ENCODE measurements at places on chromosomes 4 and X.

DNA sequence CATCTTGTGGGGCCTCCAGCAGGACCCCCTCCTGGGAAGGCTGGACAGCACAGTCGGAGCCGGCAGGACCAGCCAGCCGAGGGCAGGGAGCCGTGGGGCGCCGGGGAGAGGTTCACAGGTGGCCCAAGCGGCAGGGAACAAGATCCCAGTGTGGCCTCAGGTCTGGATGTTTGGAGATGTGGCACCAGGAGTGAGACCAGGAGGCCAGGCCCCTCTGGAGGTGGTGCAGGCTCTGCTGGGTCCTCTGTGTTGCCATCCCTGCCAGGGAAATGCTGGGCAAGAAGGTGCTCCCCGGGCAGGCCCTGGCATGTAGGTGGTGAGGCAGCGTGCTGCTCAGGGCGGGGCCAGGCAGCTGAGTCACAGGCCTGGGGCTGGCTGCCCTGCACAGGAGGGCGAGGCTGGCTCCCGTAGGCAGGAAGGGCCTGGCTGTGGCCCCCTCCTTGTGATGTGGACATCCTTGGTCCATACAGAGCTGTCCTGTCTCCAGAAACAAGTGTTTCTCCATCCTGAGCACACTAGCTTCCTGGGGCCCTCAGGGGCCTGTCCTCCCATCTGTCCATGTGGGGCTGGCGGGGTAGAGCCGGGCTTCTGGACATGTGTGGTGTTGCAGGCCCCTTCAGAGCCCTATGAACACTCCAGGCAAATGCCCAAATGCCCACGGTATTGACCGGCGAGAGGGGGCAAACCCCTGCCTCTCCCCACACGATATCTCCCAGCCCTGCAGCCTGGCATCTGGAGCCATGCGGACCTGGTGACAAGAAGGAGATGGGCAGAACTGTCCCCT is 4.8 kb upstream of the HGFAC start:
- DNase-seq: no peak

DNA sequence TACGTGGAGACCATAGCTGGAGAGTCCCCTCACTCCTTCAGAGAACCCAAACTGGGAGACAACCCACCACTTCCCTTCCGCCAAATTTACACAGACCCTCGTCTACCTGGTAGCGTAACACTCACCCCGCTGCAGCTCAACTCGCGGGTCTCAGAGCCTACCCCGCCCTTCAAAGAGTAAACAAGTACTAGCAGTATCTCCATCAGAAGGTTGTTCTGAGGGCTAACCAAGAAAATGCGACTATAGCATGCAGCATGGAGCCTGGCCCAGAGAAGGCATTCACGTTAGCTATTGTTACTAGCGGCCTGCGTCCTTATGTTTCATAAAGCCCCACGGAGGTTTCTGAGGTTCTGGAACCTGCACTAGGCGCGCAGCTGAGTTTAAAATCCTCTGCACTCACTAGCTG is 531 bp upstream of the MANBA start:
- no peak for DNase-seq

DNA sequence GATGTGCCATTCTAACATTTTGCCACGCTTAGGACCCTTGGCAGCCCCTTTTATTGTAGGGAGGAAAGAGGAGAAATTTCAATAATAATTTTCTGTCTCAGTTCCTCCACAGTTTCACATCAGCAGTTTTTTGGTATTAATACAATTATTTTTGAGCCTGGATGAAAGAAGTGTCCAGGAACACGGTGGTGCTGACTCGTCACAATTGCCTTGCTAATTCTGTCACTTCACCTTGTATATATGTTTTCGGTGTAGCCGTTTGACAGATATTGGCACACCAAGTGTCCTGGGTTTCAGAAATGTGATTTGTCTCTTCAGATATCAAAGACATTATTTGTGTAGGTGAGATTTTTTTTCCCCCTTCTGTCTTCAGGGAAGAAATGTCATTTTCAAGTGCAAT is 142.2 kb downstream of the ARHGAP10 start:
- no peak for DNase-seq

GRCh38 chr4:153205757-153206156 is 1.5 kb downstream of the TRIM2 start:
- DNase-seq: no peak

DNA sequence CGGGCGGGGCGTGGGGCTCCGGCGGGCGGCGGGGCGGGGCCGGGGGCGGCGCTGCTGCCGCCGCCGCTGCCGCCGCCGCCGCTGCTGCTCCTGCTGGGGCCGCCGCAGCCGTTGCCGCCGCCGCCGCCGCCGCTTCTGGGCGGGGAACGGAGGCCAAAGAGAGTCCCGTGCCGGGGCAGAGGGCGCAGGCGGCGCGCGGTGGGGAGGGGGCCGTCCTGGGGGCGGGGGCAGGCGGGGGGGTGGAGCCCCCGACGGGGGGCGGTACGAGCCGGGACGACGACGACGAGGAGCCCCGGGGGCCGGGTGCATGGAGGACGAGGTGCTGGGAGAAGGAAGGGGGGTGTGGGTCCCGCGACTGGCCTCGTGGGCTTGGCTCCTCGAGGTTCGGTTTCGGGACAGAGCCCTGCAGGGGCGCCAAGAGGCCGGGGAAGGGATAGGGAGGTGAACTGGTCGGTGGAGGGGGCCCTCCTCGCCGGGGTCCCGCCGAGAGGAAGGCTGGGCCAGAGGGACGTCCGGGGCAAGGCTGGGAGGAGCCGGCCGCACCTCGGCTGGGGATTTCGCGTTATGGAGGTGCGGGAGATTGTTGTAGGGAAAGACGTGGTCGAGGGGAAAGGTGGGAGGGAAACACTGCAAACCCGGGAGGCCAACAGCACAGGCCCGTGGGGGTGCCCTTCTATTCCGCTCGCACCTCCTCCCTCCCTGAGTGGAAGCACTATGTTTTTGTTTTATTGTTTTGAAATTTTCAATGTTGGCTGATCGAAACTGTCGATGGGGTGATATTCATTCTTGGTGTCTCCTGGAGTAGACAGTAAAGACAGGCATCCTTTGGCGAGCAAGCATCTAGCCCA is 1.9 kb downstream of the BCORL1 start:
- DNase-seq: no peak

DNA sequence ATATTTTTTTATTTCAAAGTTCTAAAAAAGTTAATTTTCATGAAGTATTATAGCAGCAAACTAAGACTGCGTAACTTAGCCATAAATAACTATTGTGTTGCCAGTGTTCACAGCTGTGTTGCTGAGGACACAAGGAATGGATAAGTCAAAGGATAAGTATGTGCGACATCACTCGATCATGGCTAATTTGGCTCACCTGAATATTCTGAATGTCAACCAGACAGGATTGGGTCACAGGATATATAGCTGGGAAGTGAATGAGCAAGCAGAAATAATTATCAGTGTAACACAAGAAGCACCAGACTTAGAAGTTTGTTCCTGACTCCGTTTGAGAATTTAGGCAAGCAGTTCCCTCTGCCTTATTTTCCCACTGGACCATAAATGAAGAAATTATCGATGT is 33.9 kb downstream of the PRDM8 start:
- DNase-seq: no peak

Data from T-helper 1 cell (primary cell).